Stomach (tissue), 19 donors: ENCODE measurements at places on chromosomes 16 and 17. TPM values are rescaled to one million over a fixed set of nuclear protein-coding genes. Genes with fewer than 3 reads are reported as not detected.

DNA sequence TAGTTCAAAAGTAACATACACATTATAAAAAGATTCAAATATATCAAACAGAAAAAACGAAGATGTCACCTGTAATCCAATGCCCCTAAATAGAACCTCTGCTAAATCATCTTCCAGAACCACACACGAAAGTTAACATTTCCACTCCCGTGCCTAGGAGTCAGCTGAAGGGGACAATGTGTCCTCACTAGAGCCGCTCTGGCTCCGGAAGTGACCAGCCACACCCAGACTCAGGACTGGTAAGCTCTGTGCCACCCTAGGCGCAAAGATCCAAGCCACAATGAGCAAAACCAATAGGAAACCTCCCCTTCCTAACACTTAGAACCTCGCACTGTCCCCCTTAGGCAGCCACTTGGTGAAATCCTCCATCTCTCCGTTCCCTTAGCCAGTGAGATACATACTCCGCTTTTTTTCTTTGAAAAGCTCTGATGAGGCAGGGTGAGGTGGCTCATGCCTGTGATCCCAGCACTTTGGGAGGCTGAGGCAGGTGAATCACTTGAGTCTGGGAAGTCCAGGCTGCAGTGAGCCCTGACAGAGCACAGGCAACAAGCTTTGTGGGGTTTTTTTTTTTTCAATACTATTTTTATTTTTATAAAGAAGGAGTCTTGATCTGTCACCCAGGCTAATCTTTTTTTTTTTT, 11.8 kb downstream of the CTRB1 start:
- DNase-seq: no peak

DNA sequence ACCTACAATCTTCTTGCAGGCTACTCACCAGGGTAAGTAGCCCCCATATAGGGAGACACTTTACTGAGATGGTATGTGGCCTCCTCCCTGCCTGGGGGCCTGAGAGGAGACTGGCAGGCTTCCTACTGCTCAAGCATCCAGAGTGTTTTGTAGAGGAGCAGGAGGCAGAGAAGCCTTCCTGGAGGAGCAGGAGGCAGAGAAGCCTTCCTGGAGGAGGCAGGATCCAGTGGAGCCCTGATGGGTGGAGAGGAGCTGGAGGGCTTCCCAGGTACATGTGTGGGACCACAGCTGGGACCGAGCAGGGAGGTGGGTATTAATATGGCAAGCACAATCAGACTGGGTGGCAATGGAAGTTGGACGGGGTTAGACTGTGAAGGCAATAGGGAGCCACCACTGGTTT, 2.1 kb upstream of the ADGRG5 start:
- DNase-seq: no peak

GRCh38 chr17:31216031-31216751, 80.8 kb downstream of the OMG start:
- no peak for DNase-seq

DNA sequence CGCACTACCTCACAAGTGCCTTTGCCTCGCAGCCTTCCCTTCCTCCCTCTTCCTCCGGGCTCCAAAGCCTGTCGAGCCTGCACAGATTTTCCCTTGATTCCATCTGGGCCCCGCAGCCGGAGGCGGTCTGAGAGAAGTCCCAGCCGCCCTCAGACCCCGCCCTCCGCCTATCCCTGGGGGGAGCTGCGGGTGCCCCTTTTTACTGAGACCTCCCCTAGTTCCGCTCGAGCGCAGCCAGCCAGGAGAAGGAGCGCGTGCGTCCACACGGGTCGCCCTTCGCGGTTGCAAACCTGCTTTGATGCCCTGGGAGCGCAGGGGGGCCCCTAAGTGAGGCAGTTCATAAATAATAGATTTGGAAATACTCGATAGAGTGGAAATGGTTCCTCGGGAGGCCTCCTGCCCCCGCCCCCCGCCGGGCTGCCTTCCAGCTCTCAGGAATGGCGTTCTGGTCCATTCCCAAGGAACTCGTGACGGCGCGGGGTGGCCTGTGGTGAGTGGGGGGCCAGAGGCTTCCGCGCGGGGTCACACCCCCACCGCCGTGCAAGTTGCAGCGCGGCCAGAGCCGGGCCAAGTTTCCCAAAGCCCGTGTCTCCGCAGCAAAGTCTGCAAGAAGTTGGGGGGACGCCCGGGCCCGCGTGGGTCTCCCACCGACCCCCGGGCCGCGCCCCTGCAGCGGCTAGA, 610 bp downstream of the C16orf74 start:
- DNase-seq: peak; percentile 85

- DNase-seq: no peak
Measured at GRCh38 chr17:12620200-12620720, 45.4 kb upstream of the MYOCD start.

GRCh38 chr16:4746215-4746614, 11.9 kb downstream of the DNAAF8 start:
- DNase-seq: no peak

- no peak for DNase-seq
Measured at GRCh38 chr17:61555127-61555566, 35.9 kb downstream of the NACA2 start.

- DNase-seq: no peak
Measured at GRCh38 chr17:12041312-12041711, 20.6 kb downstream of the MAP2K4 start.

- DNase-seq: no peak
Measured at GRCh38 chr17:50889528-50890118, 23.5 kb upstream of the TOB1 start.

DNA sequence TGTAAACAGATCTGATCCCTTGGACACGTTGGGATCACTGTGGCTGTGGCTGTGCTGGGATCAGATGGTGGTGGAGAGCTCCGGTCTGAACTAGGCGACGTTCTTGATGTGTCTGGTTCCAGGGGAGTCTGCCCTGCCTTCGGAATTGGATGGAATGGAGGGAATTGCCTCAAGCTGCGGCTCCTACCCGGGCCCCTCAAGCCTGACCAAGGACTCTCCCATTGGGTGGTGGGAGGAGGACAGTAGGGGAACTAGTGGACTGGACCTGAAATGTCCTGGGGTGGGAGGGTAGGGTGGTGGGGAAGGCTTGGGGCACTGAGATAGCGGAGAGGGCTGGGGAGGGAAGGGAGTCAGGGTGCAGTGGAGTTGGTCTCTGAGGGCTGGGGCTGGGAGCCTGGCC, 3.2 kb upstream of the UBALD1 start:
- DNase-seq: no peak

DNA sequence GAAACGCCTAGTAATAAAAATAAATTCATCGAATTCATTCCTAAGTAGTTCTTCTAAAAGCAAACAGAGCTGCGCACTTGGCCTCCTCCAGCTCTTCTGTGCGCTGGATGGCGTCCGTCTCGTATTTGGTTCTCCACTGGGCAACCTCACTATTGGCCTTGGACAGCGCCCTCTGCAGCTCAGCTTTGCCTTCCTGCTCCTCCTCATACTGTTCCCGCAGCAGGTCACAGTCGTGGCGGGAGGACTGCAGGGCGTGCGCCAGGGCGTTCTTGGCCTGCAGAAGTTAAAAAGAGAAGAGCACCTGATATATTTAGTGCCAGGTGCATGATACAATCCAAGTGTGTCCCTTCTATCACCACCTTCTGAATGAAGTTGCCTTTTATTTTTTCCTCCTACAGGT, 21.8 kb downstream of the MYH3 start:
- no peak for DNase-seq

- no peak for DNase-seq
Measured at GRCh38 chr16:82232806-82233205, 62.8 kb upstream of the MPHOSPH6 start.

The GOT2 gene
- total RNA-seq: 73.7 TPM

The SPHK1 gene
- 2.9 TPM for total RNA-seq

The DPEP3 gene
- total RNA-seq: not detected

The CHD3 gene
- 86.8 TPM for total RNA-seq

The LHX1 gene
- not detected for total RNA-seq

The SGCA gene
- 21.4 TPM for total RNA-seq

The HCFC1R1 gene
- total RNA-seq: 49.6 TPM
